Nasal cavity respiratory epithelium epithelial cell of viscerocranial mucosa (primary cell): ENCODE measurements at places on chromosomes 3 and 15. TPM values are rescaled to one million over a fixed set of nuclear protein-coding genes. Genes with fewer than 3 reads are reported as not detected.

Gene TIMP4
- total RNA-seq: 1.4 and 2.2 TPM in 2 replicates

Gene CAPN3
- 0.68 and 4.6 TPM in 2 replicates for total RNA-seq

Gene ZPLD1
- total RNA-seq: 0.07 and 4.4 TPM in 2 replicates

Gene MYEF2
- total RNA-seq: 3.5 and 3.8 TPM in 2 replicates

Gene PLA2G4F
- 6.5 and 9.6 TPM in 2 replicates for total RNA-seq

Gene PGBD4
- 2.4 and 2.7 TPM in 2 replicates for total RNA-seq

Gene TERB2
- total RNA-seq: not detected in 2 replicates

Gene RPL29
- 839 and 989 TPM in 2 replicates for total RNA-seq

Gene CELF6
- total RNA-seq: 0.21 TPM in 1 of 2 replicates, not detected in the other

Gene PRICKLE2
- 2.4 and 29.0 TPM in 2 replicates for total RNA-seq

Gene SLC7A14
- under 0.01 TPM in 1 of 2 replicates, not detected in the other for total RNA-seq

Gene WHAMM
- 4.8 and 7.4 TPM in 2 replicates for total RNA-seq

Gene GCSAM
- under 0.01 and 1.1 TPM in 2 replicates for total RNA-seq

Gene NMNAT3
- 6.8 and 10.6 TPM in 2 replicates for total RNA-seq

Gene PLSCR5
- not detected in 2 replicates for total RNA-seq

Gene AGBL1
- not detected in 2 replicates for total RNA-seq

Gene RTP1
- total RNA-seq: not detected in 2 replicates

Gene PLCB2
- 0.14 TPM in 1 of 2 replicates, not detected in the other for total RNA-seq

Gene AQR
- 17.1 and 26.3 TPM in 2 replicates for total RNA-seq

Gene ATP13A5
- total RNA-seq: 0.07 TPM in 1 of 2 replicates, not detected in the other

Gene EOMES
- 0.34 TPM in 1 of 2 replicates, not detected in the other for total RNA-seq

Gene CEMIP
- 1.0 and 3.6 TPM in 2 replicates for total RNA-seq

Gene GOLGA8G
- total RNA-seq: 0.07 TPM in 1 of 2 replicates, not detected in the other

Gene A4GNT
- not detected in 2 replicates for total RNA-seq

Gene DNAH12
- under 0.01 and 0.21 TPM in 2 replicates for total RNA-seq

Gene CFAP100
- not detected in 2 replicates for total RNA-seq

Gene LDHAL6B
- total RNA-seq: not detected in 2 replicates

Gene MESP2
- 0.21 and 0.34 TPM in 2 replicates for total RNA-seq

Gene MRAS
- total RNA-seq: 2.7 and 18.7 TPM in 2 replicates

Gene KNG1
- total RNA-seq: not detected in 2 replicates

Gene HES1
- 53.0 and 75.1 TPM in 2 replicates for total RNA-seq

Gene HEG1
- 3.1 and 28.7 TPM in 2 replicates for total RNA-seq

Gene TMEM62
- 18.8 and 21.2 TPM in 2 replicates for total RNA-seq

Gene GMNC
- total RNA-seq: under 0.01 TPM in 1 of 2 replicates, not detected in the other

Gene KBTBD8
- 3.3 and 4.1 TPM in 2 replicates for total RNA-seq

Gene COL6A5
- total RNA-seq: not detected in 2 replicates

Gene FGF12
- 0.14 and 0.34 TPM in 2 replicates for total RNA-seq

Gene KY
- total RNA-seq: 0.07 TPM in 1 of 2 replicates, not detected in the other

Gene SYNPR
- not detected in 2 replicates for total RNA-seq

Gene CDHR4
- total RNA-seq: not detected in 2 replicates

Gene GLT8D1
- total RNA-seq: 60.1 and 73.4 TPM in 2 replicates

Gene CLRN1
- not detected in 2 replicates for total RNA-seq
